NCI-H187 treated with DMSO at 0.1 percent for 48 hours (cell line): ENCODE measurements at places on chromosomes 5 and 9.

DNA sequence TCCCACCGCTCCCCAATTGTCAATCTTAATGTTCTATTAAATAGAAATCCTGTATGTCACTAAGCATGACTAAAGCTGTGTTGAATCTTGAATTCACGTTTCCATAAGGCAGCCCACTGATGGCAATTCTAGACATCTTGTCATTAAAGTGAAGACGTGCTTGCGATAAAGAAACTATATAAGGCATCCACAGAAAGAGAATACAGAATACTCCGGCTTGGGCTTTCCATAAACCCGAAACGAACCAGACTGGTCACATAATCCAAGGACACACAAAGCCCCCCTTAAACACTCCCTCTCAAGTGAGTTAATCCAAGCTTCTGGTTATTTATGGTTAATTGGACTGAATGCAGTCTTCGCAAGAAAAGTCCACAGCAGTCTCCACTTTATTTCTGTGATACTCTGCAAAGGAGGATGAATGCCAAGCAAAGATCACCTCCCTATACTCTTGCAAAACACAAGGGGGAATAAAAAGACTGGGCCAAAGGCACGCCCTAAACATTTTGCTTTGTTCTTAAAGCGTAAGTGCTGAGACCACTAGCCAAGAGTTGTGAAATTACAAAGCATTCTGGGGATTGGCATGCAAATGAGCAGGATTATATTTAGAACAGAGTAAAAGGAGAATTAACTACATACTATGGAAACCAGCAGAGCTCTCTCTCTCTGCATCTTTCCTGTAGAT lies 54.7 kb downstream of the DPYSL3 start:
- no peak for DNase-seq

DNA sequence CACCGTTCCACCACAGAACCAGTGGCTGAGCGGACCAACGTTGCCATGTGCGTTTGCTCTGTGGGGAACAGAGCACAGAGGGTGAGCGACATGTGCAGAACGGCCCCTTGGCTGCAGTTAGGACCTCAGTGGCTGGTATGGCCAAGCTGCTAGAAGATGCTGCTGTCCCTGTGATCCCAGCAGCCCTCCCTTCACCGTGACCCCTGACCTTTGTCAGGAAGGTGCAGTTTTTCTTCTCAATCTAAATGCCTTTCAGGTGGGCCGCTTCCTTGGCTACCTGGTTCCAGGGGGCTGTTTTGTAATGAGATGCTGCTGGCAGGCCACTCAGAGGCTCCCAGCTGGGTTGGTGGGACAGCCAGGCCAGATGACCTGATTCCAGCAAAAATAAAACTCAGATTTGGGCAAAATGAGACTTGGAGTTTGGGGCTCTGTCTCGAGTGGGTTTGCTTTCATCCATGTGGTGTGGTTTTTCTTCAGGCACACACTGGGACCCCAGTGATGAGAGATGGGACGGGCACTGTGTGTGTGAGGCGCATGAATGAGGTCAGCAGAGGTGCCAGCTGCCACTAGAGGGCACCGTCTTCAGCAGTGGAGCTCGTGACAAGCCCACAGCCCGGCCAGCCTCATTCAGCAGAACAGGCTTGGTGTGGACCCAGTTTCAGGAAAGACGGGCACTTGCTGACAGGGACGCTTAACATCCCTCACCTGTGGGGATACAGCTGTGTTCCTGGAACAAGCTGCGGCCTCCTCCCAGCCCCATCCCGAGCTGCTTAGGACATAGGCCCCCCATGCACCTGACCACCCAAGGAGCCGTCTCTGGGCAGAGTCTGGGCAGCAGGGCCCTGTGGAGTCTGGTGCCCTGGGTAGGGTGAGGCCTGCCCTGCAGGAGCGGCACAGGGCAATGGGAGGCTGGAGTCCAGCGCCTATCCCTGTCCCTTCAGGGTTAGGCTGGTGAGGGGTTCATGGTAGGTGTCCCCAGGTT lies 4.1 kb downstream of the MRPS2 start:
- DNase-seq: no peak

DNA sequence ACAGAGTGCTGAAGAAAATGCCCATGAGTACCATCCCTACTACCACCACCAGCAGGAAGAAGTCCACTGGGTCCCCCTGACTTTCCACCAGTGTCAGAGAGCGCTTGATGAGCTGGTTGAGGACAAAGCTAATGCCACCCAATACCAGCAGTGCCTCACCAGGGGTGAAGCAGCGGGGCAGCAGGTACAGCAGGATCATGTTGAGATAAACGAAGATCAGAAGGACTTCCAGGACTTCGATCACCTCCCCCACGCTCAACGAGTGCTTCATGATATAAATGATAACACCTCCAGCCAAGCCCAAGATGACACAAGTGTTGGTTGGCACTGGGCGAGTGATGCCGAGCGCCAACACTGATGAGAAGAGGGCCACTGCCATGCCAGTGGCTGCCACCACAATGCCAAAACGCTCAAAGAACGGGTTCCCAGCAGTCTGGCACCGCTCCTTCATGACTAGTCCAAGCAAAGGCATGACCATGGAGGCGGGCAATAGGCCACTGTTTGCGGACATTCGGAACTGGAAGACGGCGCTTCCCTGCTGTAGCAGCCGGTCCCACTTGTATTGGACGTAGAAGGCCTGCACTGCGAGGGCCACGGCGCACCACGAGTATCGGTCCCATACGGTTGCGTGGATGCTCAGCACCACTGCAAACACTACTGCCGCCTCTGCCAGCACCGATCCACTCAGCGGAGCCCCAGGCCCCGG lies 679 bp downstream of the DOLK start:
- no peak for DNase-seq

DNA sequence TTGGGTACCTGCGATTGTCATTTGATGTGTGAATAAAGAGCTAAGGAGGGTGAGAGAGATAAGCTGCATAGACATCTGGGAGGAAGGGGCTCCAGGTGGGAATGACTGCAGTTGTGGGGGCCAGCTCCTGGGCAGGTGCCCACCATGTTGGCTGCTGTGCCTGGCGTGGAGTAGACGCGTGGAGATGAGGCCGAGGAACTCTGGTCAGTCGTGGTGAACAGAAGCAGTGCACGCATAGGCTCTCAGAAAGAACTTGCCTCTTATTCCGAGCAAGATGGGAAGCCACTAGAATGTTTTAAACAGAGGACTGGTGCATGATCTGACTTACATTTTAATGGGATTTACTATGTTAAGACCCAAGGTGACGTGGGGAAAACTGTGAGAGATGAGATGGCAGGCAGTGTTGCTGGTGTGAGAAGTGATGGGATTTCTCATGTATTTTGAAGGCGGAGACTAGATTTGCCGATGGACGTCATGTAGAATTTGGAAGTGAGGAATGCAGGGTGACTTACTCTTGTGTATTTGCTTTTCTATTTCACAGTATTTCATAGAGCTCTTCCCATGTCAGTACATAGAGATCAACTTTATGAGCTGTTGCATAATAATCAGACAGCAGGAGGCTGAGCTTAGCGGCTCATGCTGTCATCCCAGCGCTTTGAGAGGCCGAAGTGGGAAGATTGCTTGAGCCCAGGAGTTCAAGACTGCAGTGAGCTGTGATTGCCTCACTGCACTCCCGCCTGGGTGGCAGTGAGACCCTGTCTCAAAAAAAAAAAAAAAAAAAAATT lies 71.1 kb downstream of the EHMT1 start:
- DNase-seq: no peak

- DNase-seq: no peak
Measured at GRCh38 chr5:11052871-11053270, 291.8 kb upstream of the DAP start.

GRCh38 chr9:91534374-91534773 lies 110.7 kb upstream of the NFIL3 start:
- no peak for DNase-seq

DNA sequence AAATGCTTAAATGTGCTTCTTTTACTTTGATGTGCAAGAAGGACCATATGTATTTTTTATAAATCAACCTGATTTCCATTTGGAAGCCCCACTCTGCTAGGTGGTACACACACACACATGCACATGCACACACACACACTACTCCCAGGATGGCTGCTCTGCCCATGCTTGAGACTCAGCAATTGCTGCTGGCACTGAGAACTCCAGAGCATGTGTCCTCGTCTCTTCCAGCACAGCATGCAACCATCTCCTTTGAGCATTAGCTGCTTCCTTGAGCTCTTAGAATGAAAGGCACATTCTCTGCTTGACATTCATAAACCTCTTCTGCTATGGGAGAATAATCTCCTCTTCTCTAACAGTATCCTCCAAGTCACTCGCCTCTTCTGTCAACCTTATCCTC lies 115.9 kb downstream of the FEM1C start:
- no peak for DNase-seq

DNA sequence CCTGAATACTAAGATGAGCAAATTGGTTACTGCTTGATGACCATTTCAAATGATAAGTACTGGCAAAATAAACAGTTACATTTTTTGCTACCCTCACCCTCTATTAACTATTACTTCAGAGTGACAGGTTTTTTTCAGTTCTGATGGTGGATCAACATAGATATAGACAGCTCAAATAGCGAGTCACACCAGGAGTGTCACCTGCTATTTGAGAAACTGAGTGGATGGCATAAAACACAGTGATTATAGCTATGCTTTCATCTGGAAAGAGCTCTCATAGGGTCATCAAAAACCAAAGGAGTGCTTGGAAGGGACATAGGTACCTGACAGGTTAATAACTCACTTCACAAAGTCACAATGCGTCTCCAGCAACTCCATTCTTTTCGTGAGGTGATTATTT lies 244.5 kb upstream of the C9orf72 start:
- peak; percentile 58 for DNase-seq

GRCh38 chr5:168765551-168766425 lies 186.6 kb upstream of the PANK3 start:
- DNase-seq: peak; percentile 30

- DNase-seq: no peak
Measured at GRCh38 chr9:137387891-137388560, 34.9 kb downstream of the EXD3 start.

GRCh38 chr5:121701731-121702130 lies 150.0 kb upstream of the FTMT start:
- no peak for DNase-seq

DNA sequence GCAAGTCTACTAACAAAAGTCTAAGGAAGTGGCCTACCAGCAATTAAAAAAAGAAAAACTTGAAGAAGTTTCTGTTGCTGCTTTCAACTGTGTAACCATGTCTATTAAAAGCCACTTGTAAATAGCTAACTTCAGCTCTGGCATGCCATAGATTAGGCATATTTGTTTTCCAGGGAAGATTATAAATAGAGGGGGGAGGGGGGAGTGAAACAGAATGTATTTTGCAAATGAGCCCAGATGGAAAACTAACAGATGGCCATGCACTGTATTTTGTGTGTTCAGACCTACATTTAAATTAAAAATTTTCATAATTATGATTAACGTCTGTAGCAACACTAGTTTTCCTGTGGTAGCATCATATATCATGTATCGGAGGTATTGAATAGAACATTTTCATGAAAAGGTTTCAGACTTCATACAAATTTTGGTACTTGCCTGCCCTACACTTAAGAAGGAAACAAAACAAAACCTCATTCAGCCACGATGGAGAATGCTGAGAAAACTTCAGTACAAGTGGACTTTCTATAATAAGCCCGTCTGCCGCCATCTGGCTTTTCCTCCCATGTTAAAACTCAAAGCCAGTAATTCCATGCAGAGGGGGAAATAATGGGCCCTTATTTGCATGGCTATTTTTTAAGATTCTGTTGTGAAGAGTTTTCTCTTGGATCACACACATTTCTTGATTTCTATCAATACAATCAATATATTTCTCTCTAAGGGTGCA lies 220.4 kb upstream of the SMARCA2 start:
- DNase-seq: no peak

GRCh38 chr5:72032788-72033187 lies 74.5 kb upstream of the MAP1B start:
- no peak for DNase-seq

DNA sequence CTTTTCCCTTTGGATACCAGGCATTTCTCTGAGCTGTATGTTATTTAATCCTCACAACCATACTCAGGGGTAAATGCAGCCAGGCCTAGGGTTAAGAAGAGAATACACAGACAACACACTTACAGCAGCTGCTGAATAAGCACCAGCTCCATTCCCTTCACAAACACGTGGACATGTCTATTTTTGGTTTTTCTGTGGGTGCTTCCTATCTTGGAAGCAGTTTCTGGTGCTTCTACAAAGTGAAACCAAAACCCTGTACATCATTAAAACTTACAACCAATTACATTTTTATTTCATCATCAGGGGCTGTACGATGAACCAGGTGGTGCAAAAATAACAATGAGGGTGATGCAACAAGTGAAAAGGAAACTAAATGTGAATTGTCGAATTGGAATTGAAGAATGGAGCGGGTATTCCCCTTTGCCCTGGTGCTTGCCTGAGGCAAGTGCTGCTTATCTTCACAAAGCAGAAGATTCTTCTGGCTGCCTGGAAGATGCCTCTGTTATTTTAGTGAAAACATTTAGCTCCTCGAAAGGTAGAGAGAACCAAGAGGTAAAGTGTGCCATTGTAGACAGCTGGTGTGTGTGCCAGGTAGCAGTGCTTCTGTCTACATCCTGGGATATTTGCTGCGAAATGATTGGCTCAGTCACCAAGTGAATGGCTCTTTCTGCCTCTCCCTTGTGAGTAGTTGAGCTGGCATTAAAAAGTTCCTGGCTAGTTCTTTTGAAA lies 18.6 kb upstream of the IFNB1 start:
- no peak for DNase-seq

GRCh38 chr9:104905153-104905901 lies 22.6 kb downstream of the ABCA1 start:
- no peak for DNase-seq

- DNase-seq: no peak
Measured at GRCh38 chr9:128420060-128420650, 502 bp upstream of the CERCAM start.

- DNase-seq: no peak
Measured at GRCh38 chr5:6592601-6593000, 40.2 kb downstream of the NSUN2 start.

- DNase-seq: no peak
Measured at GRCh38 chr9:24552526-24553182, 7.0 kb upstream of the IZUMO3 start.

GRCh38 chr5:619444-619843 lies 7.3 kb downstream of the CEP72 start:
- no peak for DNase-seq

GRCh38 chr9:120532475-120532874 lies 47.5 kb downstream of the CDK5RAP2 start:
- no peak for DNase-seq

DNA sequence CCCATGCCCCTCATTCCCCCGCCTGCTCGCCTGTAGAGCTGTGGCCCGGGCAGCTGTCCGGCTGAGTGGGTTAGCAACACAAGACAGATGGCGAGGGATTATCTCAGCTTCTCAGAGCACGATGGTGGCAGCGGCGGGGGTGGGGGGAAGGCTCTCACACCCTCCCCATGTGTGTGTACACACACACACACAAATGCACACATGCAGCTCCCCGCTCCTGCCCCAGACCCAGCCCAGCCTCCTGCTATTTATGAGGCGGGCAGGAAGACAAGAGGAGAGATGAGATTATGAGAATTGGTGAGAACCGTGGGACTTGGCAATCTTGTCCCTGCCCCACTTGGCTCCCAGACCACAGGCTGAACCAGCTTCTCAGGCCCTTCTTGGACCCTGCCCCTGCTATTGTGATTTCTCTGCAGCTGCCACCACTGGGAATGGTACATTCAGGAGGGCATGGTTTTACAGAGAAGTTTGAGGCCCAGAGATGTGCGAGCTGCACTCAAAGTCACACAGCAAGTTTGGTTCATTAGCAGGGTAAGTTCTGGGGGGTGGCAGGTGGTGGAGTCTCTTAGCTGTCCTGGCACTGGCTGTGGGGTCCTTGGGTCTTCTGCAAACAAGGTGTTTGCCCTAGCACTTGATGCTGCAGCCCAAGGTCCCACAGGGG lies 51.0 kb upstream of the PSD2 start:
- DNase-seq: no peak
